ENCODE measurements at places on chromosomes 5 and 9.

- DNase-seq, result no peak
These were observed 256.2 kb downstream of the ACTL7B start for GRCh38 chr9:108599571-108599970.

GRCh38 chr9:90611568-90611967, 31.1 kb downstream of the DIRAS2 start:
- no peak for DNase-seq

GRCh38 chr5:172707285-172708182, 63.5 kb downstream of the DUSP1 start:
- no peak for DNase-seq

- no peak for DNase-seq
These were observed 4.0 kb upstream of the SHOC1 start for GRCh38 chr9:111798786-111799185.

- no peak for DNase-seq
These were observed 94.3 kb upstream of the OTULINL start for GRCh38 chr5:14486996-14487896.

All from CD4-positive, alpha-beta T cell (primary cell).